ENCODE measurements at places on chromosomes 11 and 22. TPM values are rescaled to one million over a fixed set of nuclear protein-coding genes. Genes with fewer than 3 reads are reported as not detected.

Gene UBASH3B
- 26.6 TPM for total RNA-seq

Gene MUC2
- not detected for total RNA-seq

Gene VSIG10L2
- total RNA-seq: 0.22 TPM

Gene RTN4R
- 0.77 TPM for total RNA-seq

Gene FOSL1
- 63.9 TPM for total RNA-seq

Gene OR51B2
- not detected for total RNA-seq

Gene C11orf86
- total RNA-seq: not detected

Gene LMNTD2
- 0.11 TPM for total RNA-seq

Gene RASGRP2
- total RNA-seq: 1.2 TPM

Gene PIH1D2
- total RNA-seq: 2.2 TPM

Gene OR52N4
- not detected for total RNA-seq

Gene ART5
- total RNA-seq: 0.75 TPM

Gene KRTAP5-11
- not detected for total RNA-seq

Gene NLRP10
- 10.7 TPM for total RNA-seq

Gene PANX2
- 0.66 TPM for total RNA-seq

Gene USP2
- 1.00 TPM for total RNA-seq

Gene CRYBB1
- not detected for total RNA-seq

Gene CAPN5
- total RNA-seq: 13.5 TPM

Gene PLAAT4
- total RNA-seq: 4.2 TPM

Gene CCDC87
- total RNA-seq: 0.25 TPM

Gene ZNRF3
- 4.8 TPM for total RNA-seq

Gene KDM4D
- 1.4 TPM for total RNA-seq

Gene AQP11
- 9.1 TPM for total RNA-seq

Gene OR8D4
- not detected for total RNA-seq

Gene WBP2NL
- total RNA-seq: 0.50 TPM

Gene NRGN
- 1.5 TPM for total RNA-seq

Gene FBXO7
- 46.4 TPM for total RNA-seq

Gene OR5B21
- total RNA-seq: not detected

Gene DGCR6
- 2.2 TPM for total RNA-seq

Gene CFAP300
- total RNA-seq: 7.9 TPM

Gene P4HA3
- total RNA-seq: 21.9 TPM

Gene LDHAL6A
- not detected for total RNA-seq

Data from uterine smooth muscle cell (primary cell).